CD4-positive, alpha-beta T cell treated with Interleukin-21 for 1 hour (primary cell): ENCODE measurements at places on chromosomes 7 and 10.
A peak's percentile ranks its signal among the peaks of the same experiment; 100 is the strongest.

- no peak for DNase-seq
These were observed 196.3 kb downstream of the SNX10 start for GRCh38 chr7:26487780-26488515.

DNA sequence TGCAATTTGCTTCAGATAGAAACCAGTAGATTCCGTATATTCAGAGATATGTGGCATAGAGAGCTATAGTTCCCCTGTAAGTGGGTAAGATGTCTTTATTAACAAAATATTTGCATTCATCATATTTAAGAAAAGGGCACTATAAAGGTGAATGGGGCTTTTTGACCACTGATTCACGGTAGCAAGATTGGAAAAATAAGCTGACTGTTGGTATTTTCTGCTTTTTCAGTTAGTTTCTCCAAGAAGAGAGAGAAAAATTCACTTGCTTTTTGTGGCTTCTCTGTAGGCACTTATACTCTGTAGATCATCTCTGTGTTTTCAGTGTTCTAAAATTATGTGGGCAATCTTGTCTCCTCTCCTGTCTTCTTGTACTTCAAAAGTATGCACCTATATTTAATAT lies 245.1 kb downstream of the TWIST1 start:
- no peak for DNase-seq

DNA sequence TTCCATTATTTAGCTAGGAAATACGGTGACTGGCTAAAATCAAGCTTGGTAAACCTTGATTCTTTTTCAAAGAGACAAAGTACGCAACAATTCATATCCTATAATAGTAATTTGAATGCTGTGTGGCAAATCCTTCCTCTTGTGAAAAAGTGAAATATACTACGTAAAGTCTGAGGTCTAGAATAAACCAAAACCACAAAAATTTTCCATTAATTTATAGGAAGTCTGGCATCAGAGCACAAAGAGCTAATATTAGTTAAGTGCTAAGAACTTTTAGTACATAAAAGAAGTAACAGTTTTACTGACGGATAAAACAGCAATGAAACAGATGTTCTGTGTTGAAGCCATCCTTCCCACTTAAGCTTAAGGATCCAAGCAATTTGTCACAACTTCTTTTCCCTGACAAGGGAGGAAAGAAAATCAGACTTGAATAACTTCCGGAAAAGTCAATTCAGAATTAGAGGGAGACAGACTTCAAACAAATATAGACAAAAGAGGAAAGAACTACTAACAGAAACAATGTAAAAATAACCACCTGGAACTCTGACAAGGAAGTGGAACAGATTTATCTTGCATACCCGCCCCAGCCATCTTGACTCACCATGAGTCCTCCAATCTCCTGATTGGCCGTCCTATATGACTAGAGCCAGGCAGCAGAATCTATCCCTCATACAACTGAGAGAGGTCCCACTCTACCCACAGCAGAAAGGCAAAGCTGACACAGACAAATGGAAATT lies 34.6 kb downstream of the RHEB start:
- no peak for DNase-seq

- no peak for DNase-seq
These were observed 64.9 kb downstream of the PRKG1 start for GRCh38 chr10:51139176-51139575.

- DNase-seq, result no peak
These were observed 693.9 kb downstream of the PARD3 start for GRCh38 chr10:34121125-34121753.

DNA sequence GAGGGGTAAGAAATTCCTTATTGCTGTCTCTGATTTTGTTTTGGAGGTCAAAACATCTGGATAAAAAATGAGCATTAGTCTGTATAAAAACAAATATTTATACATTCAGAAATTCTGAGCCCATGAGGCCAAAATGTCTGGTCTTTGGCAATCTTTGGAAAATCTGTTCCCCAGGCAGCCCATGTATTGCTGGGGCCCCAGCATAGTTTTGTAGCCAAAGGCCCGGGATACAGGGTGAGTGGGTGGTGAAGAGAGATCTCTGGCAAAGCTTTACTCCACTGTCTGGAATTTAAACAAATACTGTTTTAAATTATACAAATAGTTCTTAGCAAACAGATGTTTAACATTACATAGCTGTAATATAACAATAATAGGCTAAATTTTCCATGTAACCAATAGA lies 134.7 kb upstream of the GALNT17 start:
- DNase-seq, result no peak

DNA sequence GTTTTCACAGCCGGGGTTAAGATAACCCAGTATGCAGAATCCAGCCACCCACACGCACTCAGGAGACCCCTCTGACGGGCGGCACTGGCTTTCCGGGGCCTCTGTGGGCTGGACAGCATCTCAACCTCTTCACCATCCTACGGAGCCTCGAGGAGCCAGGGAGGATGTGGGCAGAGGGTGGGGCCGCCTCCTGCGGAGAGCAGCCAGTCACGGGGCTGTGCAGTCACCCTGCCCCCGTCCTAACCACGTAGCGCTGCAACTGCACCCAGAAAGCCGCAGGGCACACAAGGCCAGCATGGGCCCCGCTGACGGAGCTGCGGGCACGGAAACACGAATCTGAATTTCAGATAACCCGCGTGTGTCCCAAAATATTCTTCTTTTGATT lies 270.3 kb downstream of the ELFN1 start:
- peak; percentile 91 for DNase-seq

GRCh38 chr7:117495308-117495707 lies 15.5 kb downstream of the CFTR start:
- no peak for DNase-seq

DNA sequence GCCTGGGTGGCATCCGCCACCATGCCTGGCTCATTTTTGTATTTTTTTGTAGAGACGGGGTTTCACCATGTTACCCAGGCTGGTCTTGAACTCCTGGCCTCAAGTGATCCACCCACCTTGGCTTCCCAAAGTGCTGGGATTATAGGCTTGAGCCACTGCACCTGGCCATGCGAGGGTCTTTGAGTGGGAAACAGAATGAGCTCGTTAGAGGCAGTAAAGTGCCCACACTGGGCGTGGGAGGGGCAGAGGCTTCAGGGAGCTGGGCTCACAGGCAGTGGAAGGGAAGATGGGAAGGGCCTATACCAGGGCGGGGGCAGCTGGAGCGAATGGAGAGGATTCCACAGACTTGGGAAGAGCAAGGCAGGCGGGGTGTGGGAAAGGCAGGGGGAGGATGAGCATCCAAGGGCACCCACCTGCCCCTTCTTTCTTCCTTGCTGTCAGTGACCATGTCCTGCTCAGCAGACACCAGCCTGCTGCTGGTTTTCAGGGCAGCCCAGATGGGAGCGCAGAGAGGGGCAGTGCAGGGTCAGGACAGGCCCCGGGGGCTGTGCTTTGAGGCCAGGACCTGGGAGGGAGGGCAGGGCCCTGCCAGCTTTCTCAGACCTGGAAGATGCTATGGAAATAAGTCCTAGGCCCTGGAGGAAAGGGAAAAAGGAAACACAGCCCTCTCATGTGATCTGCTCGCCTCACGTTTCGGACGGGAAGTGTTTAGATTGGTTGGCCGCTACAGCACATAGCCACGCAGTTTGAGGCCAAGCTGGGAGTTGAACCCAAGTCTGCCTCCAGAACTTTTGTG lies 4.2 kb downstream of the FZD9 start:
- no peak for DNase-seq

DNA sequence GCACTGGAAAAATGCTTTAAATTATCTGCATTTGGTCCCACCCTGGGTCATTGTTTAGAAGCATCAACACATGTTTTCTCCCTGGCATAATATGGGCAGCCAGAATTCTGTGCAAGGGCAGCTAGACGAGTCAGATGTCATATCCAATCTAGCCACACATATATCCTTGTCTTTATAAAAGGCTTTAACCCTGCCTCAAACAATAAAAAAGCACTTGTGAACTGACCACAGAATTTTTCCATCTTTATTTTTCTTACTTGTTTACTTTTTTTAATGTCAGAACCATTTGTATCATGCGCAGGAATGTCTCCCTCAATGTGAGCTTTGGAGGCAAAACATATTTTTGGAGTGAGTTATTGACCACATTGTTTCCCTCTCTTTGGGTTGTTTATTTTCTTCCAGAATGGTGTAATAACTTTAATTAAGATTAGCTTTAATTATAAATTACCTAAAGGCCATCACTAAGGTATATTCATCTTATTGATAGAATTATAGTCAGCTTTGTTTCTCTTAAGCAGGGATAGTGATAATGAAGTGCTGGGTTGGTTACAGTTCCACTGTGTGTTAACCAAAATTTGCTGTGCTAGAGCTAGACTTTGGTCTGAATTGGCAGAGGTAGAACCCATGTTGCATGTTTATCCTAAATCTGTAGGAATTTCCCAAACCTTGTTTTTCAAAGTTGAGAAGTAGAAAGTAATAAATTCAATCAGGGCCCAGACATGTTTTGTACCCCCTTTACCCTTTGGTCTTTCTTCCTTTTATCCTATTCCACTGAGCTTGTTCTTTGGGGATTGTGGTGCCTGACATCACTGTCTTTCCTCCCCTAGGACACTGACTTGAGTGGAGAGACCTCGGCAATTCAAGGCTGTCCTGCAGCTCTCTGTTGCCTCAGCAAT lies 1078.4 kb downstream of the KCNMA1 start:
- DNase-seq, result no peak

DNA sequence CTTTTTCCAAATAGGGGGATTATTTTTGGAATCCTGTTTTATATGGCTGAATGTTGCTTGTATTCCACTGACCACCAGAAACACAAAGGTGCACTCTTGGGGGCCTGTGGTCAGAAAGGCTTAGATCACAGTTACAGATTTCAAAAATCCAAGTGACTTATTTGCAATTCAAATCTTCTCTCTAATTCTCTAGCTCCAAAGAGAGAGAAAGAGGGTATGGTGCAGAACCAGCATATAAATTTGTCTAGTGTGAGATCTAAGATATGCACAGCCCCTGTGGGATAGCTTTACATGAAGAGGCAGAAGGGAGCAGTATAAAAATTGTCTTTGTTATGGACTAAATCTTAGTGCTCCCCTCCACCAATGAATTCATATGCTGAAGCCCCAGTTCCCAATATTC lies 1121.7 kb upstream of the CELF2 start:
- DNase-seq, result no peak

DNA sequence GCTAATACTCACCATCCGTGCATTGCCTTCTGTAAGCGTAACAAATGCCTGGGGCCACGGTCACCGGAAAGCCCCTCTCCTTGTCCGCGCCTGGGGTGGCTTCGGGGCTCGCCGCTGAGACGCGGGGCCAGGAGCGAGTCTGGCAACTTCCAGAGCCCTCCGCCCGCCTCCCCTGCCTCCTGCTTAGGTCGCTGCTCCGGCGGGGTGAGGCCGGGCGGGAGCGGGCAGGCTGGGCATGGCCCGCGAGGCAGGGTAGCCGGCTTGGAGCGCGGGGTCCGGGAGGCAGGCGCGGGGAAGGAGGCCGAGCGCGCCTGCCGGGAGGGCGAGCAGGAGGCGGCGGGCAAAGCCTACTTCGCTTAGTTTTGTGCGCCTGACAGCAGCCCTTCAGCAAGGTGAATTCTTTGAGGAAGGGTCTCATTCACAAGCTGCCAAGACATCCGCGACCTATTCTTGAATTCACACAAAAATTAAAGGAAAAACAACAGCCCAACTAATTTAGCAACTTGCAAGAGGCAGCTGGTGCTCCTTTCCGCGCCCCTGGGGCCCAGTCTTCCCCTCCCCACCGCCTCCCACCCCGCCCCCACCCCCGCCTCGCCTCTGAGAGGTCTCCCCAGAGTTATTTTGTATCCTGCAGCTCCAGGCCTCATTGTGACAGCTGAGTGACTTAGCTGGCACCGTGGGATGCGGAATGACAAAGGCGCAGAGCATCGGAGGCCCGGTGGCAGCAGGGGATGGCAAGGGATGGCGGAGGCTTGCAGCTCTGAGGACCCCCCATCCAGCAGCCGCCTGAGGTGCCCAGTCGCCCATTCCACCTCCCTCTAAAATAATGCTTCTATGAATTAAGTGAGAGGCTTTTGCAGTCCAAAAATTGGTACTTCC lies 12.8 kb upstream of the KAT6B start:
- no peak for DNase-seq

- peak; percentile 25 for DNase-seq
These were observed 17.6 kb upstream of the RASGEF1A start for GRCh38 chr10:43284341-43284910.
